ENCODE measurements at places on chromosomes 16 and 17. TPM values are rescaled to one million over a fixed set of nuclear protein-coding genes. Genes with fewer than 3 reads are reported as not detected.

The ZNF213 gene
- total RNA-seq: 12.4 TPM

The TIGD7 gene
- total RNA-seq: 2.0 TPM

The STH gene
- not detected for total RNA-seq

The ABI3 gene
- total RNA-seq: 32.8 TPM

The KRT36 gene
- total RNA-seq: not detected

The FAM171A2 gene
- total RNA-seq: 0.29 TPM

The HIC1 gene
- total RNA-seq: 47.0 TPM

The HERPUD1 gene
- 176 TPM for total RNA-seq

The FMNL1 gene
- 363 TPM for total RNA-seq

The POLR3K gene
- 90.6 TPM for total RNA-seq

The CFAP97D1 gene
- not detected for total RNA-seq

The FBXL19 gene
- 33.2 TPM for total RNA-seq

The TBC1D3K gene
- total RNA-seq: not detected

The BAHCC1 gene
- total RNA-seq: 0.08 TPM

The ORAI3 gene
- total RNA-seq: 11.1 TPM

The NPIPB6 gene
- 4.1 TPM for total RNA-seq

The CDT1 gene
- total RNA-seq: 97.3 TPM

The ZNF385C gene
- total RNA-seq: not detected

The ABCA9 gene
- not detected for total RNA-seq

The CMTM1 gene
- total RNA-seq: 12.5 TPM

The SLC6A4 gene
- total RNA-seq: not detected

The ZFPM1 gene
- 20.6 TPM for total RNA-seq

The CCL5 gene
- 30.2 TPM for total RNA-seq

The TBC1D3 gene
- not detected for total RNA-seq

The TAF15 gene
- total RNA-seq: 311 TPM

The ZSCAN10 gene
- 0.07 TPM for total RNA-seq

The UBE2Z gene
- 91.5 TPM for total RNA-seq

The KRT9 gene
- total RNA-seq: not detected

The CCL4 gene
- 1,230 TPM for total RNA-seq

The TCAP gene
- total RNA-seq: 1.4 TPM

The PIP4K2B gene
- 40.6 TPM for total RNA-seq

The CCL3 gene
- total RNA-seq: 1,244 TPM

The CDH8 gene
- total RNA-seq: not detected
